ENCODE measurements at places on chromosomes 6 and 20.

DNA sequence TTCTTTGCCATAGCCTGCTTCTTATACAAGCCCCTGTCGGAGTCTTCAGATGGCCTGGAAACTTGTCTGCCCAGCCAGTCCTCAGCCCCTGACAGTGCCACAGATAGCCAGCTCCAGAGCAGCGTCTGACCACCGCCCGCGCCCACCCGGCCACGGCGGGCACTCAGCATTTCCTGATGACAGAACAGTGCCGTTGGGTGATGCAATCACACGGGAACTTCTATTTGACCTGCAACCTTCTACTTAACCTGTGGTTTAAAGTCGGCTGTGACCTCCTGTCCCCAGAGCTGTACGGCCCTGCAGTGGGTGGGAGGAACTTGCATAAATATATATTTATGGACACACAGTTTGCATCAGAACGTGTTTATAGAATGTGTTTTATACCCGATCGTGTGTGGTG, 29.5 kb downstream of the SLCO4A1 start:
- DNase-seq, result no peak

- peak; percentile 46 for DNase-seq
These were observed 88.4 kb downstream of the HACE1 start for GRCh38 chr6:104771258-104771832.

DNA sequence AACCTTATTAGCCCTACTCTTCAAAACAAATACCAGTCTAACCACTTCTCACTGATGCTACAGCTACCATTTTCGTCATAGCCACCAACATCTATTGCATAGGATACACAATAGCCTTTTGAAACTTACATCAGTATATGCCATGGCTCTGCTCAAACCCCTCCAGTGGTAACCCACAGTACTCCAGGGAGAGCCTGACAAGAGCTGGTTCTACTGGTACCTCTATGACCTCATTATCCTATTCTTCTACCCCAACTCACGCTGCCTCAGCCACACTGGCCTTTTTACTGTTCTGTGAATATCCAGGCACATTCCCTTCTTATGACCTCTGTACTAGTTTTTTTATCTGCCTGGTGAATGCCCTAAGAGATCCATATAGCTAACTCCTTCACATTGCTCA, 157.6 kb downstream of the ARHGAP18 start:
- no peak for DNase-seq

DNA sequence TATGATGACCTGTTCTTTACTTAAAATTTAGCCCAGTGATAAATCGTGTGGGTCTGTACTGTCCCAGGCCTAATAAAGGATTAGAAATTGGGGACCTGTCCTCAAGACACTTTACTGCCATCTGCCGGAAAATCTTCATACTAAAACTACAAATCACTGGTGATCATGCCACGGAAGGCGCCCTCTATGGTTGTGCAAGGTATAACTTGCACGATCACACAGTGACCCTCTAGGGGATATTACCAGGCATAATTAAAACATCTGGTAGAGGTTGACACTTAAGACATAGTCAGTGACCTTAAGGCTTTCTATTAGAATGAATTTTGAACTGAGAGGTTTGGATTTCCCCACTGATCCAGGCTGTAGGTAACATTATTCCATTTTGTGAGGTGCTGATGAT, 172.6 kb downstream of the BMP2 start:
- no peak for DNase-seq

DNA sequence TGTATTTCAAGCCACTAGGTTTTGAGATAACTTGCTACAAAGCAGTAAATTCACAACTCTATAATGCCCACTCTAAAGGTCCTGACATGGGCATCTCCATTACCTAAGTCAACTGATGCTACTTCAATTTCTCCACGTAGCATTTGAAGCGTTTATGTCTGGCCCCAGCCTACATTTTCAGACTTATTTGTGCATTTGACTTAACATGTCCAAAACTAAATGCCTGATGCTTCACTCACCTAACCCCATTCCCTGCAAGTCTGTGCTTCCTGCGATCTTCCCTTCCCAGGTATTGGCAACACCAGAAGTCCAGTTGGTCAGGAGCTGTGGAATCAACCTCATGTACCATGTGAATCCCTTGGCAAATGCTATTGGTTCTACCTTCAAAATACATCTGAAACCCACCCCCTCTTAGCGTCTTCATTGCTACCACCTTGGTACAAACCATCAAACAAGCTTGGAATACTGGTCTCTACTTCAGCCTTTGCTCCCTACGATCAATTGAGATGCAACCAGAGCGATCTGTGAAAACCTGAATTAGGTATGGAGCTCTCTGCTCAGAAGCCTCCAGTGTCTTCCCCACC, 12.8 kb upstream of the ZNFX1 start:
- DNase-seq, result no peak

DNA sequence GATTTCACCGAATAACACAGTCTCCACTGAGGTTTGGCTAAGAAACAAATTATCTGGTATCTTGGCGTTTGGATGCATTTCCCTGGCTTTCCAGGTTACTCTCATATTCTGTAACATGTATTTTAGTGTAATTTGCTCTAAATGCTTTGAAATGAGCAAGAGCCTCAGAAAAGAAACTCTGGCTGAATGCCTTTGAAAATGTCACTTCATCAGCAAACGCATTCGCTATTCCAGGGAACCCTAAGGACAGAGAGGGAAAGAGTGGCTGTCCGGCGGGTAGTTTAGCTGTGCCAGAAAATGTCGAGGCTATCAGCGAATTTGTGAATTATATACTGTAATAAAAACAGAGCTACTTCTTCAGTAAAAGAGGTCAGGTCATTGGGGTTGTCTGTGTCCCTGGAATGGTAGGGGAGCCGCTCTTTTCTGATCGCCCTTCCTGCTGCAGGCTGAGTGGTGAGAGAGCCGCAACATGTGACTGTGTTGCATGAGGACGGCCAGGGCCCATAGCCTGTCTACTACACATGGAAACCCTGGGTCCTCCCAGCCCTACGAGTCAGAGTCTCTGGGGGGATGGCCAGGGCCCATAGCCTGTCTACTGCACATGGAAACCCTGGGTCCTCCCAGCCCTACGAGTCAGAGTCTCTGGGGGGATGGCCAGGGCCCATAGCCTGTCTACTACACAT, 57.3 kb downstream of the SMOC2 start:
- DNase-seq, result no peak

GRCh38 chr6:21149470-21149869, 444.1 kb upstream of the SOX4 start:
- DNase-seq, result no peak

DNA sequence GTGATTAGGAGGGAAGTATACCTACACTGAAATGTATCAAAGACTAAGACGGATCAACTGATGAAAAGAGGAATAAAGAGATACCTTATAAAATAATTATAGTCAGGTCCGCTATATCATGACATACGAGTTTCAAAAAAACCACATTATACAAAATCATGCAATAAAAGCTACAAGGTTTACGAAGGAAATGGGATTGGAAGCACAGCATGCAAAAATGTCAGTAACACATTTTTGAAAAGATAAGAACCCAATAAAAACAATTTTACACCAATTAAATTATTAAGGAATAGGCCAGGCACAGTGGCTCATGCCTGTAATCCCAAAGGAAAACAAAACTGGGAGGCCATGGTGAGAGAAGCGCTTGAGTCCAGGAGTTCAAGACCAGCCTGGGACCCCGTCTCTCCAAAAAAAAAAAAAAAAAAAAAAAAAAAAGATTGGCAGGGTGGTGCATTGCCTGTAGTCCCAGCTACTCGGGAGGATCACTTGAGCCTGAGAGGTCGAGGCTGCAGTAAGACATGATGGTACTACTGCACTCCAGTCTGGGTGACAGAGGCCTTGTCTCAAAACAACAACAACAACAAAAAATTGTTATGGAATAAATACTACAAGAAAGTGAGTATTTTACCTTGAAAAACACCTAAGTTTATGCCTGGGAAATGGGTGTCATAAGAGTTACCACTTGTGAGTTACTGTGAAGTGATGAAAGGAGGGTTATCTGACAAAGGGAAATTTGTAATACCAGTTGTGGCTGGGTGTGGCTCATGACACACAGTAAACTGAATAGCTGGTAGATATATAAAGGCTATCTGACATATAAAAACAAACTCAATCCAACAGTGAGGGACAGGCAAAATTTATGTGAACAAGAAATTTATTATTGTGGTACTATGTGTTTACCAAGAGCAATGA, 45.2 kb downstream of the RANBP9 start:
- no peak for DNase-seq

DNA sequence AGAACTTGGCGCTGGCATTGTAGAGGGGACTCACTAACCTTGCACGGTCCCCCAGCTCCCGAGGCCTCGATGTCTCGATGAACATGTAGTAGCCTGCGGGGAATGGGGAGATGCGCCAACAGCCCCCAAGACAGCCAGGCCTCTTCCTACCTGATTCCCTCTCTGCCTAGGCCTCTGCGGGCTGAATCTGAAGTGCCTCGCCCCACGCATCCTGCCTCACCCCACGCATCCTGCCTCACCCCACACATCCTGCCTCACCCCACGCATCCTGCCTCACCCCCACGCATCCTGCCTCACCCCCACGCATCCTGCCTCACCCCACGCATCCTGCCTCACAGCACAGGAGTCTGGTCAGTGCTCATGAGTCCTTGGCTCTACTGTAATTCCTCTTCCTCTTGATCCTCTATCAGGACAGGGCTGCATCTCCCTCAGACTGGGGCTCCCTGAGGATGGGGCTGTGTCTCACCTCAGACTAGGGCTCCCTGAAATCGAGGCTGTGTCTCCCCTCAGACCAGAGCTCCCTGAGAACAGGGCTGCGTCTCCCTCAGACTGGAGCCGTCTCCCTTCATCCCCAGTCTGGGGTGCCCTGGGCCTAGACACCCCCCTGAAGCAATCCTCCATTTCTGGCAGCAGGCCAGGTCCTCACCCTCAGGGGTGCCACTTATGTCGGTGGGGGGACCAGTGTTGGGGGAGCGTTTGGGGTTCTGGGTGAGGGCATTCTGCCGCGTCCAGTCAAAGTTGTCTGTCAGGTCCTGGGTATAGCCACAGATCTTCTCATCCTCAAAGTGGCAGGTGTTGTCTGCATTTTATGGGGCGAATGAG, 53.6 kb downstream of the MDGA1 start:
- no peak for DNase-seq

GRCh38 chr6:163148451-163149278, 265.9 kb upstream of the QKI start:
- DNase-seq, result no peak

DNA sequence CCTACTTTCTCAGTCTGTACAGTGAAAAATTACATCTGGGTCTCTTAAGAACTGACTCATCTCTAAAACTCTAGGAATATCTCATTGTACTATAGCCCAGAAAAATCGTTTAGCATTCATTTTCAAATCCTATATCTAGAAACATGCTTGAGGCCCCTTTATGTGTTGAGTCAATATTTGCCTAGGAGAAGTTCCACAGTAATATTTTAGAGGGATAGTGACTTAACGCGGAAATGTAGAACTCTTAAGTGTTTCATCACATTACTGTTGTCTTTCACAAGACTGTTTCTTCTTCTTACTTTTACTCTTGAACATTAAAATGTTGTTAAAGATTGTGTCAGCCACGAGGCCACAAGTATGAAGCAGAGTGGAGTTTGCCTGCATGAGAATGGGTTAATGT, 23.0 kb upstream of the MYLIP start:
- no peak for DNase-seq

DNA sequence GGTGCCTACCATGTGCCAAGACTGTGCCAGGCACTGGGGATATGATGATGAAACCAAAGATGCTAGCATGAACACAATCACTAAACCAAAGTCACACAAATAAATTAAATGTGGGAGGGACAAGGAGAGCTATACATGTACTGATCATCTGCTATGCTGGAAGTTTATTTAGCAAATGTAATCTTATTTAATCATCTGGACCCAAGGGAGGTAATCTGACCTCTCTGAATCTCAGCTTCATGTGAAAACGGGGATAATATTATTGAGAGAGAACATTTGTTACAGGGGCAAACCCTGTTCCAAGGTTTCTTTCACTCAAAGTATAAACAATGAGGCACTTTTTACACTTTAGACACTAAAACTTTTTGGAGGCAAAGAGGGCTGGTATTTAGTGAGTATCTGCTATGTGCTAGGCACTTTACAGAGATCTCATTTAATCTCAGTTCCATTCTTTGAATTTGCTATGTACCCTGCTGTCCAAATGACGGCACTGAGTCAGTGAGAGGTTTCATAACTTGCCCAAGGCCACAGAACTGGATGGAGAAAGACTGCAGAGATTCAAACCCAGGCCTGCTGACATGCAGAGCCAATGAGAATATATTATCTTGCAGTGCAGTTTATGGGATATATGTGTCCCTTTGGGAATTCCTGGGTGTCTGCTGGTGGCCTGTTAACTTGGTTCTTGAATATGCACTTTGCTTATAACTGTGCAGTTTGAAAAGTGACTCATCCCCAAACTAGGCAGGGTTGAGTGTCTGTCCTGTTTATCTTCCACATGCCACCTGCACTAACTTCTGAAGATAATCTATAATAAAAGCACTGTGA, 3.3 kb upstream of the ASXL1 start:
- no peak for DNase-seq

GRCh38 chr6:109383438-109383940, 1.2 kb upstream of the CD164 start:
- no peak for DNase-seq

DNA sequence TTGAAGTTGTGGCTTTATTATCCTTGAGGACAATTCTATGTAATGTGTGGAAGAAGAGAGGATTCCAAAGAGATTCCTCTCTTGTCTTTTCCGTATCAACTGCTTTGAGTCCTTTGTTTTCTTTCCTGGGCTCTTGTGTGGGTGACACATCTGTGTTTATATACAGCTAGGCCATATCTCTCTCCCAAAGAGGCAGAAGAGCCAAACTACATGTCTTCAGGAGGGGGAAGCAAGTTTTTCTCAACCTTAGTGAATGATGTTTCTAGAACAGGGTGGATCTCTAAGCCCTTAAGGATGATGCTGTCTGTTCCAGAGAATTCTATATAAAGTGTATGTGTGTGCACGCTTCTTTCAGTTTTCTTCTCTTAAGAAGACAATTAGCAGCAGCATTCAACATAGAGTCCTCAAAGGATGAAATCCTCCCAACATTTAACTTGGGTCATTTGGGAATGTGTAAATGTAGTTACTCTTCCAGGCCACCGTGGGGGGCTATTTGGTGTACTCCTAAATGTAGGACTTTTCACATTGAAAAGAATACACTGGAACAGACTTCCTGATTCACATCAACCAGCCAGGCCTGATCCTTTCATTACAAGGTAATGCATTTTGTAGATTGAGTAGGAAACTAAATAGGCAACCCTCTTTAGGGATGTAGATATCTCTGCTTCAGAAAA, 92.8 kb upstream of the EEF1E1 start:
- no peak for DNase-seq

- DNase-seq, result no peak
These were observed 174.8 kb downstream of the IBTK start for GRCh38 chr6:82072751-82073150.
